ENCODE measurements at places on chromosomes 7 and 10.

DNA sequence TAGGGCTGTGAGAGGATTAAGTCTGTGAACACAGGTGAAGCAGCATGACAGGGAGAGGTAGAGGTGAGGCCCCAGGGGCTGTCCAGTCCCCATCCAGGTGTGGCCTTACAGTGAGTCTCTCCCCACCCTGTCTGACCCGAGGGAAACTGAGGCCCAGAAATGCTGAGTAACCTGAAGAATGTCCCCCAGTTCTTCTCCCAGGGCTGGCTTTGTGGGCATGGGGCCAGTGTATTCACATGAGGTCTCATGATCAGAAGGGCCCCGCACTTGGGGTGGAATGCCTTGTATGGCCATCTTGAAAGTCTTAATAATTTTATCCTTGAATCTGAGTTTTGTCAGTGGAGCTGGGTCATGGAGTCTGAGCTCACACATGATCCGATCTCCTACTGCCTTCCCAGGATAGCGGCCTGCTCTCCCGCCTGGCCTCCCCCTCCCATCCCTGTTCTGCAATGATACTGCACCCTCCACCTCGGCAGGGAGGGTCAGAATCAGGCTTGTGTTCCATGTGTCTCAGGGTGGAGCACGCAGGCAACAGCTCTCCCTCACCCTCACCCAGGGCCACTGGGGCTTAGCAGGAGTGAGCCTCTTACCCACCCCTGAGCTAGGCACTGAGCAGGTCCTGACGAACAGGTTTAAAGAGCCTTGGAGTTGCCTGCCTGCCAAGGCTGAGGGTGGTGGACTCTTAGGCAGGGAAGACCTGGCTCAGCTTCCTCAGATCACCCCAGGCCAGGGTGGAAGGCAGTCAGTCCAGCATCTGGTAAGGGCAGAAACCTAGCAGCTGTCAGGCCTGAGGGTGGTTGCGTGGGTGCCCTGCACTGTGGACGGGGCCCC lies 41.4 kb upstream of the NPFFR1 start:
- DNase-seq: no peak

DNA sequence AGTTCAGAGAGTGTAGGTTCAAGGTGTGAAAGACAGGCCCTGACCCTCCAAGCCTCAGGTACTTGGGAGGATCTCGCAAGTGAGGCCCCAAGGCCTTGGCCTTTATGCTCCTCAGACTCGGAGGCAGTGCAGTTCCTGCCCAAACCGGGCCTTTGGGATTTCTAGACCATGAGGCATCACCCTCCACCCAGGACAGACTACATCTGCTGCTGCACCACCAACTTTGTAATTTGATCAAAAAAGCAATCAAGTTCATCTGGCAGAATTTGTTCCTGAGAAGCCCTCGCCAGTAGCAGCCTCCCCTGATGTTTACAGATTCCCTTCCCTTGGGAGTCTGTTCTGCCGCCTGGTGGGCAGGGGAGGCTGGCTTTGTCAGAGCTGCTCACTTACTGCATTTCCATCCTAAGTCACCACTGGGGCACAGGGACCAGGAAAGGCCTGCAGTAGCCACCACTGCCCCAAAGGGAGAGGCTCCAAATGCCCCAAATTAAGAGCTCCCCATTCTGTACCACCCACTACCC lies 2.1 kb downstream of the CAMK2G start:
- DNase-seq: no peak

- no peak for DNase-seq
These were observed 9.9 kb downstream of the HABP2 start for GRCh38 chr10:113562704-113563103.

GRCh38 chr7:50268223-50268622 lies 36.3 kb upstream of the IKZF1 start:
- DNase-seq: no peak

GRCh38 chr10:93379731-93380575 lies 102.2 kb downstream of the MYOF start:
- DNase-seq: no peak

GRCh38 chr10:101124933-101125332 lies 6.2 kb upstream of the TLX1 start:
- no peak for DNase-seq

DNA sequence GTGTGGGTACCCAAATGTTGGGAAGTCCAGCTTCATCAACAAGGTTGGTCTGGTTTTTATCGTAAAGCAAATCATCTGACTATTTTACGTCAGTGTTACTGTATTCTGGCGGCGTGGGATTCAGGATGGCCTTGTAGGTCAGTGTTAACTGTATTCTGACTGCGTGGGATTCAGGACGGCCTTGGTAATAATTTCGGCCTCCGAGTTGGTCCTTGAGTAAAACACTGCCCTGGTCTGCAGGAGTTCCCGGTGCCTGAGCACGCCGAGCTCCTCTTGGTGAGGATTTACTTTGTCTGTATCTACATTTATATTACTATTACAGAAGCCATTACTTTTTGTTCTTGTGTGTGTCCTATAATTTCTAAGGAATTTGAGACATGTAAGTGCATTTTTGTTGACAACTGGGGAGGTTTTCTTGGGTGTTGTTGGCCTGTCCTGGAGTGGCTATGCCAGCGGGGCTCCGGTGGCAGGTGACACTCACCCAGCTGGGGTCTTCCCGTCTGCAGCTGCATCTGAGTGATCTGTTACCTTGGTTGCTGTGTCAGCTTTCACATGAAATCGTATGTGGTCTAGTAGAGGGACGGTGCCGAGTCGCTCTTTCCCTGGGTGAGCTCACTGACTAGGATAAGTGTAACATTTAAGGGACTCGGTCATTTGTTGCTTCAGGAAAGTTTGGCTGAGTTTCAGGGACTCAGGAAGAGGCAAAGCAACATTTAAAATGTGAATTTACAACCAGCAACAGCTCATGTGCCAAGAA lies 9.2 kb downstream of the GTPBP4 start:
- no peak for DNase-seq

GRCh38 chr10:124650263-124650662 lies 93.9 kb downstream of the FAM53B start:
- DNase-seq: no peak

DNA sequence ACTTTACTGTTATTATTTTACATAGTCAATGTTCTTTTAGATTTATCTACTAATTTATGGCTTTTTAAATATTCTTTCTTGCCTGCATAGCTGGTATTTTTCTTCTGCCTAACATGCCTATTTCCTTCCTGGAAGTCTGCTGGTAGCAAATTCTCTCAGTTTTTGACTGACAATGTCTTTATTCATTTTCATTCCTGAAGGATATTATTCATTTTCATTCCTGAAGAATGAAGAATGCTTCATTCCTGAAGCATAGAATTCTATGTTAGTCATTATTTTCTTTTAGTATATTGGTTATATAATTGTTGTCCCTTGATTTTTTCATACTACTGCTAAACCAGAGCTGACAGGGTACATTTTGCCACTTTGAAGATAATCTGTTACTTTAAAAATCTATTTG lies 41.8 kb downstream of the TMEM168 start:
- DNase-seq: no peak

DNA sequence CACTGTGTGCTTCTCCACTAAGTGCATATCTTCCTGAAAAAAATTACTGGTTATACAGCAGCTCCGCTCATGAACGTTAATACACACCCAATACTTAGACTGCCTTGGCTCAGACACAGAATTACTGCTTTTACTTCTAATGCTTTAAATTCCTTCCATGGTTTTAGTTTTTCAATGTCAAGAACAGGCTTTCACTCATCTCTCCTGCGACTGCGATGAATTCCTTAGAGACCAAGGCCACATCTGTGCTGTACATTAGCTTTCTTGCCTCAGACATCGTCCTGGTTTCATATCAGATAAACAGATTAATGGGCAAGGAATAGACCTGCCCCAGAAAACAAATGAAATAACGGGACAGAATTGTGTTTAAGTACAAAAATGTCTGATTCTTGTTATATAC lies 120.2 kb downstream of the CYP26A1 start:
- DNase-seq: no peak

DNA sequence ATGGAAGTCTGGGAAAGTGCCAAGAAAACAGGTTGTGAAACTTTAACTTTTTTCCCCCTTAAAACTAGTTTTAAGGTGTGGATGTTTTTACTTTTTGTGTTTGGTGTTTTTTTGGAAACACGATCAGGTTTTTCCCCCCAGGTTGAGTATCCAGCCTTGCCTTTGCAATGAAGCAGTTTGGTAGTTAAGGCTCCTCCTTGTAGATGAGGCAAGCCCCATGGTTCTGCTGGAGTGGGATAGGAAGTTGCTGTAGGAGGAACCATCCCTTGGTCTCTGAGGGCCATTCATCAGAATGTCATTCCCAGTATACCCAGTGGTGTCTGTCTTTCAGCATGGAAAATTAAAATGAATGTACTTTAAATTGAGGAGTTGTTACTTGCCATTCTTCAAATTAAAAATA lies 2.7 kb downstream of the CUL1 start:
- DNase-seq: no peak

- no peak for DNase-seq
These were observed 44.7 kb upstream of the PDGFA start for GRCh38 chr7:564176-564865.

- DNase-seq: no peak
These were observed 151.3 kb upstream of the ADO start for GRCh38 chr10:62653254-62653653.

All from activated B cell treated with CpG ODN at 0.5 μM for 24 hours (primary cell).